ENCODE measurements at places on chromosomes 7 and 10. TPM values are rescaled to one million over a fixed set of nuclear protein-coding genes. Genes with fewer than 3 reads are reported as not detected.

PAPSS2 gene
- total RNA-seq, result 1.5 TPM

SLC16A9 gene
- total RNA-seq, result 0.07 TPM

DNA sequence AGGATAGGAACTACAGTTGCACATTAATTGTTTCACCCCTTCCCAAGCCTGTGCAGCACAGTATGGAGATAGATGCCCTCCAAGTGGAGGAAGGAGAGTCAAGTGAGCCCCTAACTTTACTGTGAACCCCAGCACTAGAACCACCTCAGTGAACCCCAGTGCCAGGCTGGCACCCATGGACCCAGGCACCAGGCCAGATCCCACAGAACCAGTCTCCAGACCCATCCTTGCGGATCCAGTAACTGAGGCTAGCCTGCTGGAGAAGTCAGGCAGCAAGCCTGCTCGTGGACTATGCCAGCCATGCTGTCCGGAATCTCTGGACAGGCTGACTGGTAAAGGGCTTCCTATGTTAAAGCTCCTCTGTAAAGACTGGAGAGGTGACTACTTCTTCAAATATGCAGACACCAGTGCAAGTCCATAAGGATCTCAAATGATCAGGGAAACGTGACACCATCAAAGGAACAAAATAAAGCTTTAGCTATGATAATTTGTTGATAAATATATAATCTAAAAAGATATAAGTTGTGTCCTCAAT is 27.7 kb downstream of the SHOC2 start:
- no peak for DNase-seq

GRCh38 chr10:88553116-88553752 is 29.9 kb downstream of the RNLS start:
- peak; percentile 14 for DNase-seq

GRCh38 chr10:84185526-84186175 is 8.7 kb upstream of the CDHR1 start:
- DNase-seq, result no peak

- DNase-seq, result no peak
Measured at GRCh38 chr7:98630770-98631169, 13.7 kb downstream of the NPTX2 start.

All from activated naive CD4-positive, alpha-beta T cell treated with anti-CD3 and anti-CD28 coated beads, Interleukin-2, amount 50 U/mL, for 72 hours (primary cell).